CD4-positive, alpha-beta T cell (primary cell): ENCODE measurements at places on chromosomes 3 and 15.

DNA sequence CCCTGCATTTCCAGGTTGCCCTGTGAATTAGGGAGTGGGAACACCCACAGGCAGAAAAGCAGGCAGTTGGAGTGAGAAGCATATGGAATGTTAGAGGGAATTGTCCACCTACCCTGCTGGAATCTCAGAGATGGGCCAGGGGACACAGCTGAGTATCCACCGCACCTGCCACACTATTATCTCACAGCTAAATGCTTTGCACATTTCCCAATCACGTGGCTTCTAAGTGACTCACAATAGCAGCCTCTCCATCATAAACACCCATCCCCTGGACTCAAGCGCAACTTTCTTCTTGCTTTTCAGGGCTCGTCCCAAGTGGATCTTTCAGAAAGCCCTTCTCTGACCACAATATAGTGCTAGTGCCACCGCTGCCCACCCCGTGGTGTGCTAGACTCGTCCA lies 389.0 kb upstream of the LMCD1 start:
- DNase-seq: no peak

- DNase-seq: no peak
Measured at GRCh38 chr3:123385981-123386380, 62.9 kb downstream of the ADCY5 start.

- DNase-seq: no peak
Measured at GRCh38 chr15:71679223-71679792, 131.0 kb upstream of the NR2E3 start.

DNA sequence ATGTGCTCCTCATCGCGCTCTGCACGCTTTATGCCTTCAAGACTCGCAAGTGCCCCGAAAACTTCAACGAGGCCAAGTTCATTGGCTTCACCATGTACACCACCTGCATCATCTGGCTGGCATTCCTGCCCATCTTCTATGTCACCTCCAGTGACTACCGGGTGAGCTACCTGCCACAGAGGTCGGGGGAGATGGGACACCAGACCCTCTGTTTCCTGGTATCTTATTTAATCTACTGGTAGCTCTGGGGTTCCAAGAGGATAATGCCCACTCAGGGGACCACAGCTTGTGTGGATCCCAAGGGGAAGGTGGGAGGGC lies 9.1 kb downstream of the GRM2 start:
- DNase-seq: no peak

- DNase-seq: no peak
Measured at GRCh38 chr3:113275929-113276750, 64.8 kb downstream of the BOC start.

DNA sequence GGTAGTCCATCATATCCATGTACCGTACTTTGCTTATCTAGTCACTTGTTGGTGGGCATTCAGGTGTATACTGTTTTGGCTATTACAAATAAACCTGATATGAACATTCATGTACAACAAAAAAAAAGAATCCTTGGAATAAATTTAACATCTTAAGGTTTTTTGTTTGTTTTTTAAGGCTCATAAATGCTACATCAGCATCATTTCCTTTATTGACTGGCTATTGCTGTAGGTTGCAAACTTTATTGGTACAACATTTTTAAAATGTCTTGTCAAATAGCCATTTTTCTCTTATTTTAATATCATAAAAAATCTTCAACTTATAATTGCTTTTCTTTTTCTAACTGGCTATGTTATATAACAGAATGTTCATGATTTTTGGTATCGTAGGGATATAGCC lies 16.2 kb downstream of the DHFR2 start:
- no peak for DNase-seq

DNA sequence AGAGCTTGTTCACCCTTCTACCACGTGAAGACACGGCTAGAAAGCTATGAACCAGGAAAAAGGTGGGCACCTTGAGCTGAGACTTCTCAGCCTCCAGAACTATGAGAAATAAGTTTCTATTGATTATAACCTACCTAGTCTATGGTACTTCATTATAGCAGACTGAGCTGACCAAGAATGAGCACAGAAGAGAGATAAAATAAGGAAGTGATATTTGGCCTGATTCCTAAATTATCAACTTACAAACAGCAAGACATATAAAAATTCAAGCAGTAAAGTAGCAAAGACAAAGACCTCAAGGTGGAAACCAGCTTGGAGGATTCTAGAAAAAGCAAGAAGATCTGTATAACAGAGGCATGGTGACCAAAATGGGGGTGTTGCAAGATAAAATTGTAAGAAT lies 63.9 kb upstream of the OSTN start:
- no peak for DNase-seq

- no peak for DNase-seq
Measured at GRCh38 chr15:58313304-58313703, 118.5 kb upstream of the LIPC start.

DNA sequence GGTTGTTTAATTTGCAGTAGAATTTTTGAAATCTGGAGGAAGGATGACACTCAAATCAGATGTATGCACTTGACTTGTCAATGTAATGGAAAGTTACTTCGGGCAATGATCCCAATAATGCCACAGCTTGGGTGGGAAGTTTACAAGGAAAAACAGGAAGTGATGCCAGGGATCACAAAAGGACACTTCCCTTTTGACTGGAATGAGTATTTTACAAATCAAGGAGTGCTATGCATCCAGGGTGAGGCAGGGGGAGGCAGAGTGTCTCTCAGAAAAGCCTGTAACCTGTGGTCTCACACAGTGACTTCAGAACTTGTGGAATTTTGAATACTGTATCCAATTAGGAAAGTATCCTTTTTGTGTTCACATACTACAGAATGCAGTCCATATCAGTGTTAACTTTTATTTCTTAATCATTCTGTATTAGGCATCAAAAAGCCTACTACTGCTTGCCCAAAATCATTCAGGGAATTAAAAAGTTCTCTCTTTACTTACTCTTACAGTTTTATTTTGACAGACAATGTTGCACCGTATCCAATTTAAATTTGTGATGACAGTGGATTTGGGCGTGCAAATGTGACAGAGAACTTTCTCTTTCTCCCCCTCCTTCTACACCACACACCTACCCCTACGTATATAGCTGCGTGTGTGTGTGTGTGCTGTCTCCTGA lies 445.1 kb downstream of the MECOM start:
- no peak for DNase-seq

- no peak for DNase-seq
Measured at GRCh38 chr3:98784042-98784441, 20.9 kb downstream of the ST3GAL6 start.

- peak; percentile 61 for DNase-seq
Measured at GRCh38 chr3:42190701-42191442, 75.1 kb downstream of the CCK start.

DNA sequence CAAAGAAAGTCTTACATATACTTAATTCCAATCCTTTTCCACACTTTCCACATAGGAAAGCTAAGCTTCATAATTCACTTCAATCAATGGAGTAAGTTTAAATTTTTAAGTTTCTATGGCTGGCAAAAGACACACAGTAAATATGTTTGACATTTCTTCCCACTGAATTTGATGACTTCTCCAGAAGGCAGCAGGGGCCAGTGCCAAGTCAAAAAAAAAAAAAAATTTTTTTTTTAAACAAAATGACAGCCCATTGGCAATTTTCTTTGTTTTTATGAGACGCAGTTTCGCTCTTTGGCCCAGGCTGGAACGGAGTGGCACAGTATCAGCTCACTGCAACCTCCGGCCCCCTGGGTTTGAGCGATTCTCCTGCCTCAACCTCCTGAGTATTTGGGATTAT lies 28.7 kb downstream of the ATP13A3 start:
- no peak for DNase-seq

DNA sequence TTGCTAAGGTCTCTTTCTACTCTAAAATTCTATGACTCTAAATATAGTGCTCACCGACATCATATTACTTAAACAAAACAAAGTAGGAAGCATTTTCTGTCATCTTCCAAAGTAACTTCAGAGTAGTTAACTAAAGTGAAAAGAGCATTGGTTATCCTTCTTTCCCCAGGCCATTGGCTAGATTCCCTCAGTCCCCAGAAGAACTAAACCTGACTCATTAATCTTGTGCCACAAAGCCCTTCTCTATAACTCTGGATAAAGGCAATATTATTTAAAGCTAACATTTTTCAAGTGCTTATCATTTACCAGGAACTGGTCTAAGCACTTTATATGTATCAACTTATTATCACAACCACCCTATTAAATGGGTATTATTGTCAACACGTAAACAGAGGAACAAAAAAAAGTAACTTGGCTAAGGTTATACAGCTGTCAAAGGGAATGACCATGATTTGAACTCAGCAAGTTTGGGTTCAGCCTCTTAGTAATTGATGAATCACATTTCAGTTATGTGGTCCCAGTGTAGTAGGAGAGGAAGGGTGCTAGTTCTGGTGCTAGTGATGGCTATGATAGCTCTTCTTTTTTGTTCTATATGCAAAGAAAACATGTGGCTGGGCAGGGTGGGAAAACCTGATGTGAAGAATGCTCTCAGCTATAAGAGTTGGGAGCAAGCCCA lies 304.9 kb downstream of the FGF12 start:
- no peak for DNase-seq

DNA sequence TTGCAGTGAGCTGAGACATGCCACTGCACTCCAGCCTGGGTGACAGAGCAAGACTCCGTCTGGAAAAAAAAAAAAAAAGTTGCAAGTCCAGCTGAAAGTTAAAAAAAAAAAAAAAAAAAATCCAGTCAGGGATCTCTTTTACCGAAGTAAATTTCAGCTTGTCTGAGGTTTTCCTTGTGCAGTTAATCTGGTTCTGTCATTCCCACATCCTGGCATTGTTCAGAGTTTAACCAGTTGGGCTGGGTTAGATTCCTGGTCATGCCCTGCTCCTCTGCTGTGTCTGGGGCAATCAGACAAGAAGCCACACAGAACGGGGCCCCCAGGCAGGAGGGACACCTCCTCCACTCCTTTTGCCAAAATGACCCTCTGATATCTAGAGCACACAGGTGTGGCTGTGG lies 84.1 kb upstream of the KLHL25 start:
- no peak for DNase-seq

GRCh38 chr3:147940405-147941193 lies 531.4 kb downstream of the ZIC1 start:
- DNase-seq: no peak

DNA sequence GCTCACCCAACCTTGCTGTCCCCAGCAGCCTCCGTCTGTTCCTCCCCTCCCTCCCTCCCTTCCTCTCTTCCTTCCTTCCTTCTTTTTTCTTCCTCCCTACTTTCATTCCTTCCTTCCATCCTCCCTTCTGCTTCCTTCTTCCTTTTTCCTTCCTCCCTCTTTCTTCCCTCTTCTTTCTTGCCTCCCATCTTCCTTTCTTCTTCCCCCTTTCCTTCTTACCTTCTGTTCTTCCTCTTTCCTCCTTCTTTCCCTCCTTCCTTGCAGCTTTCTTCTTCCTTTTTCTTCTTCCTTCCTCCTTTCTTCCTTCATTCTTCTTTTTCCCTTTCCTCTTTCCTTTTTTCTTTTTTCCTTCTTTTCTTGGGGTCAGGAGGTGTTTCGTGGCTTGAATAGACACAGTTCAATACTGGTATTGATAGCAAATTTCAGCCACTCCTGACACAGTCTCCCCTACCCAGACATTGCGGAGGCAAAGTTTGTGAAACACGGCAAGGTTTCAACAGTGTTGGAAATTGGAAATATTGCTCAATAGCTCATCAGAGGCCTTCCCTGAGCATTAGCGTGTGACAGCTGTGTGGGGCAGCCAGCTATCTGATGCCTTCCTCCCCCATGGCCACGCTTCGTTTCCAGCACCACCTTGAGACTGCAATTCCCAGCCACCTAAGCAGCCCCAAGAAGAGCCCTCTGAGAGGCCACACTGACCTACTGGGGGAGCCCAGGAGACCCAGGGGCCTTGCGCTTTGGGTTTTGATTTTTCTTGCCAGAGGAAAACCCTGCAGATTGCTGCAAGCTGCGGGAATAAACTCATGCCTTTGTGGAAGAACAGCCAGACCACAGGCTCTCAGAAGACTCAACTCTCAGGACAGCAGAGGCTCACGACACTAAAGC lies 82.2 kb downstream of the KLF15 start:
- no peak for DNase-seq

DNA sequence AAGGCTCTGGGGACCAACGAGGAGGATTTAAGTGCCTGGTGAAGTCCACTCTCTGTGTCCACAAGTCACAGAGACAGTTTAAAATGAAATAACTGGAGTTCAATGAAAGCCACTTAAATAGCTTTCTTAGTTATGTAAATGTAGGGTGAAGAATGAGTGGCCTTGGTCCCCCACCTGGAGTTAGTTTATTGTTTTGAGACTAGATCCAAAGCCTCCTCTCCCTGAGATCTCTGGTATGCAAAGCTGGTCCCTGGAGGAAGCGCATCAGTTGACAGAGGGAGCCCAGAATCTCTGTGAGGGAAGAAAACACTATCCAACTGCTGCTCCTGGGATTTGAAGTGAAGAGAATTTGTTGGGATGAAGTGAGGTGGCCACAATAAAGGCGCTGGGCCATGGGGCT lies 40.5 kb downstream of the EXOG start:
- no peak for DNase-seq

DNA sequence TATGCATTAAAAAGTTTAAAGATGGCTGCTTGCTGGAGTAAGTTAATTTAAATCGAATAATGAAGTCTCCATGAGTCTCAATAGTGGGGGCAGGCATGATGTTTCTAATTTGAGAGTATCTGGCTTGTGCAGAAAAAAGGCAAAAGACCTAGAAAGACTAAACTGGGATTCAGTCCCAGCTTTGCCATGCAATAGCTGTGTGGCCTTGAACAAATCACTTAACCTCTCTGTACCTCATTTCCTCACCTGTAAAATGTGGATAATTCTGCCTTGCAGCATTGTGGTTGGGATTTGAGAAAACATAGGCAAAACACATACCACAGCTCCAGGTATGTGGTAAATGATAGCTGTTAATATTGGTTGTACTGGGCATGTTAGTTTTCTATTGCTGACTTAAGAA lies 8.6 kb downstream of the LXN start:
- no peak for DNase-seq

GRCh38 chr3:115772951-115773350 lies 149.6 kb downstream of the GAP43 start:
- no peak for DNase-seq

DNA sequence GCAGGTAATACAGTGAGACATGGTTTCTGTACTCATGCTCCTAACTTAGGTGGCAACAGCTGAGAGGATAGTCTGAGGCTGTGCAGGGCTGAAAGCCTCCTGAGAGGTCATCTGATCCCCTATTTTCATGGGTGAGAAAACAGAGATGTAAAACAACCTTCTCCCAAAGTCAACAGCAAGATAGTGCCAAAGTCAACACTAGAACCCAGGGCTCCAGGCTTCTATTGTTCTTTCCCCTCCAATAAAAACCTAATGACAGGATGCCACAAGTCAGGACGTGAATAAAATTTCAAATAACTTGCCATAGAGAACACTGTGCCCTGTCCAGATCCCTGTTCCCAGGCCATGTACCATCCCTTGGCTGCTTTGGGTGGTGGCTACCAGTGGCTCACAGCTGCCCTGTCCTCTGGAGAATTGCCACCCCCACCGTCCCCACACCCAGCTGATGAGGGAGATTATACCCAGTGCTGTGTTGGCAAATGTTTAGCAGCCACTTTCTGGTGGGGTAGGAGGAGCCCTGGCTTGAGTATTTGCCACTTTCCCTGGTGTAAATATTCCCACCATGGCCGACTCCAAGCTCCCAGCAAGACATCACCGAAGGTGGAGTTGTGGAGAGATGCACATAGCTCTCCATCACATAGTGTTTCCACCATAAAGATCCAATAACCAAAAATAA lies 54.8 kb downstream of the SRGAP3 start:
- no peak for DNase-seq
